Fibroblast of lung (primary cell): ENCODE measurements at places on chromosomes 5 and 9. TPM values are rescaled to one million over a fixed set of nuclear protein-coding genes. Genes with fewer than 3 reads are reported as not detected.

BHMT gene
- 0.17 TPM in 1 of 2 replicates, not detected in the other for total RNA-seq

LRRC26 gene
- not detected in 2 replicates for total RNA-seq

ACER2 gene
- total RNA-seq: 2.6 and 4.5 TPM in 2 replicates

SOX30 gene
- total RNA-seq: under 0.01 TPM in 1 of 2 replicates, not detected in the other

FGFR4 gene
- total RNA-seq: 12.6 and 13.6 TPM in 2 replicates
